ENCODE measurements at places on chromosomes 7 and 10.
A peak's percentile ranks its signal among the peaks of the same experiment; 100 is the strongest.

DNA sequence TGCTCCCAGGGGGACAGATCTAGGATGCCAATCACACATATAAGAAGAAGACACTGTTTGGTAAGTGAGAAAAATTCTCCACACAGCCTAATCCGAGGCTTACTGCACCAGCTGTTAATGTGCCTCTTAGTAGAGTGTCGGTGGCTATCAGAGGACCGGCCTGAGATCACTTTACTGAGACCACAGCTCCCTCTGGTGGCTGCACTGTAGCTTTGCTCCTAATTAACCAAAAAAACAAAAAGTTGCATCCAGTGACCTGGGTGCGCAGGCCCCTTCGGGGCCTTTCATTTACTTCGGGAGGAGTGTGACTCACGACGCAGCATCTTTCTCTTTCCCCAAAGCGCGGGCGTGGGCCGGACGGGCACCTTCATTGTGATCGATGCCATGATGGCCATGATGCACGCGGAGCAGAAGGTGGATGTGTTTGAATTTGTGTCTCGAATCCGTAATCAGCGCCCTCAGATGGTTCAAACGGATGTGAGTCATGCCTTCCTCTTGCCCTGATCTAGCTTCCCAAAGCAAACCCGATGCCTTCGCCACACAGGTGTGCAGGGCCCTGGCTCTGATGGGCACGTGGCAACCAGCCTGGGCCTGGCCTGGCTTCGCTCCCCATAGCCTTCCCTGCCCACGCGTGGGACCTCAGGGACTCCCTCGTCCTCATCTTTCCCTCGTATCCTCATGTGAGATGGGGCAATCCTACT lies 56.7 kb downstream of the MKI67 start:
- DNase-seq = peak; percentile 50

- DNase-seq = no peak
These were observed 339.2 kb downstream of the CALN1 start for GRCh38 chr7:72072901-72073300.

GRCh38 chr7:106472741-106473140 lies 188.0 kb upstream of the NAMPT start:
- no peak for DNase-seq

DNA sequence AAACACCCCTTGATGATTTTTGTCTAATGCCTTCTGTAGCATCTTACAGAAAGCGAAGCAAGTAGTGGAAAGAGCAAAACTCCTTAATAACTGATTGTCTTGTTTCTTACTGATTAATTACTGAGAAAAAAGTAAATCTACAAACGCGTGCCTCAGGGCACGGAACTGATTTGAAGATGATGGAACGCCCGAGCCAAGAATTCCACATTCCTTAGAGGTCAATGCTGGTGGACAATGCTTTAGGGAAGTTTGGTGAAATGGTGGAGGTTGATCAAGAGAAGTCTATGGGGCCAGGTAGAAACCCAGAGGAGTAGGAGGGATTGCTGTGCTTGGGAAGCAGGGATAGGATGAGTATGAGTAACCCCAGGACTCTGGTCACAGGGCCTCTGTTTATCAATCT lies 5.0 kb upstream of the SORBS1 start:
- no peak for DNase-seq

DNA sequence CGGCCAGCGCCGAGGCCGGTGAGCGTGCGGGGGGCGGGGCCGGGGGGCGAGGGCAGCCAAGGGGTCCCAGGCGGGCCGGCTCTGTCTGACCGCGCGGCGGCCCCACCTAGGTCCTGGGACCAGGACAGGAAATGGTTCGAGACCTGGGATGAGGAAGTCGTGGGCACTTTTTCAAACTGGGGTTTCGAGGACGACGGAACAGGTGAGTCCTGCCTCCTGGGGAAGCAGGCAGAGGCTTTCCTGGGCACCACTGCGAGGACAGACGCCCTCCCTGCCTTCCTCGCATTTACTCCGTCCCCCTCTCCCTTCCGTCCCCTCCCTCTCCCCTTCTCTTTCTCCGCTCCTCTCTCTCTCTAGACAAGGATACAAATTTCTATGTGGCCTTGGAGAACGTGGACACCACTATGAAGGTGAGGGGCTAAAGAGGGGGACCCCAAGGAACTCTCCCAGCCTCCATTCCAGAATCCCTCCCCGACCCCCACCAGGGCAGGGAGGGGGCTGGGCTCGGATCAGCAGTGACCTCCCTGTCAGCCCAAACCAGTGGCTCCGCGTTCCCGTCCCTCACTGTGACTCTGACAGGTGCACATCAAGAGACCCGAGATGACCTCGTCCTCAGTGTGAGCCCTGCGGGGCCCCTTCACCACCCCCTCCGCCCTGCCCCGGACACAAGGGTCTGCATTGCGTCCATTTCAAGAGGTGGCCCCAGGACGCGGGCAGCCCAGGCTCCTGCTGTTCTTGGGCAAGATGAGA lies 2.6 kb upstream of the MUC12 start:
- DNase-seq = no peak

Data from HFFc6 (cell line).